Fibroblast of skin of abdomen (primary cell): ENCODE measurements at places on chromosomes 7 and 10.

DNA sequence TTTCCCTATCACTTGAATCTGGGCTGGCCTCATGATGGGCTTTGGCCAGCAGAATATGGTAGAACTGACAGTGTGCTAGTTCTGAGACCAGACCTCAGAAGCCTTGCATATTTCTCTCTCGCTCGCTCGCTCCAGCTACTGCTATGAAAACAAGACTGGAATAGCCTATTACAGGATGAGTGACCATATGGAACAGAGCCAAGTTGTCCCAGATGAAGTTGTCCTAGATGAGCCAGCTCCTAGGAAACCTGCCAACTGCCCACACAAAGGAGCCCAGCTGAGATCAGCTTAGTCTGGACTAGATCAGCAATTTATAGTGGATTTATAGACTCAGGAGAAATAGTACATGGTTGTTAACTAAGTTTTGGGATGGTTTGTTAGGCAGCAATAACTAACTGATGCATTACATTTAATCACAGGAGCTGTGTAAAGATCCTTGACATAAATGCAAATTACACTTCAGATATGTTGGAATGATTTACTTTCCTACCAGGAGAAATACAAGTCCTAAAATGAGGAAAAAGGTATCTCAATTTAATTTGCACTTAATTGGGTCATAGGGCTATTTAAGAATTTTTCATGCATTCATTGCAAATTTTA lies 6.8 kb upstream of the HECW1 start:
- no peak for DNase-seq

- DNase-seq = peak; percentile 16
Measured at GRCh38 chr10:108515821-108516220, 1351.3 kb upstream of the SORCS1 start.

GRCh38 chr7:112481833-112482670 lies 1.3 kb downstream of the LSMEM1 start:
- DNase-seq = peak; percentile 80

DNA sequence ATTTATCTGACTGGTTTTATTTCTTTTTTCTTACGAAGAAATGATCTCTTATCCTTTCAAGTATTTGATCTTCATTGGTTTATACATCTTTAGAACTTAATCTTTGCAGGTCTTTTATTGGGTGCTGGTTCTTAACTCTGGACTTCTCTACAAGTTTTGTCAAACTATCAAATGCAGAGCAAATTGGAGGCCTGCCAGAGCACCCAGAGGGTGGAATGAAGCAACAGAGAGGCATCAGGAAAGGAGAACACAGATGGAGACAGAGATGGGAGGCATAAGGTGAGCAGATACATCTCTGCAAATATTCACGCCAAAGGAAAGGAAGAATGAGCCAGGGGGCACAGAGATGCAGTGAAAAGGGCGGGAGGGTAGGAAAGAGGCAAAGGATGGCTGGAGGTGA lies 130.3 kb downstream of the PKD1L1 start:
- DNase-seq = no peak

DNA sequence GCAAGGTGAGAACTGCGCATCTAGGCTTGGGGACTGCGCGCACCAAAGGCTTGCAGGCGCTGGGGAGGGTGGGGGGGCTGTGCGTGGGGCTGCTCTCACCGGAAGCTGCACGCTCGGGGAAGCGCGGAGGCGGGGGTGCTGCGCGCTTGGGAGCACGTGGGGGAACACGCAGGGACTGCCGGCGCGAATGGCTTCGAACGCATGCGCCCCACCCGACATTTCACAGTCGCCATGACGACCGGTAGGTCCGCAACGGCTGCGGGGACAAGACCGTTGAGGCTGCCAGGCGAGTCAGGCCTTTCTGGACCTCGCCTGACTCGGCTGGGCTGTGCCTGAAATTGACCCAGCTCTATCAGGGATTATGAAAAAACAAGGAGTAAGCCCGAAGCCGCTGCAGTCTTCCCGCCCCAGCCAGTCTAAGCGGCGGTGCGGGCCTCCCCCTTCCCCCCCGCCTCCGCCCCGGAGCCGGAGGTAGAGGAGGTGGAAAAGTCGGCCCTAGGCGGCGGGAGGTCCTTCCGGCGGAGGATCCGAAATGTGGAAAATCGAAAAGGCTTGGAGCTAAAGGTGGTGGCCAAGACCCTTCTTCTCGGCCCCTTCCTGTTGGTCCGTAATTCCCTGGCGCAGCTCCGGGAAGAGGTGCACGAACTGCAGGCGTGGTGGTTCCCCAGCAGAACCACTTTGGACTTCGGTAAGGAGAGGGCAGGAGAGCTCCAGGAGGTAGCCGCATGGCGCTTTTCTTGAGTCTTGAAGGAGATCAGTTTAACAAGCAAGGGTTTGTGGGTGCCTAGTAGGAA lies 34.9 kb upstream of the STEAP1 start:
- DNase-seq = peak; percentile 20

GRCh38 chr10:130191380-130191779 lies 55.2 kb downstream of the GLRX3 start:
- DNase-seq = no peak

GRCh38 chr7:99833289-99833877 lies 5.6 kb downstream of the CYP3A43 start:
- no peak for DNase-seq

DNA sequence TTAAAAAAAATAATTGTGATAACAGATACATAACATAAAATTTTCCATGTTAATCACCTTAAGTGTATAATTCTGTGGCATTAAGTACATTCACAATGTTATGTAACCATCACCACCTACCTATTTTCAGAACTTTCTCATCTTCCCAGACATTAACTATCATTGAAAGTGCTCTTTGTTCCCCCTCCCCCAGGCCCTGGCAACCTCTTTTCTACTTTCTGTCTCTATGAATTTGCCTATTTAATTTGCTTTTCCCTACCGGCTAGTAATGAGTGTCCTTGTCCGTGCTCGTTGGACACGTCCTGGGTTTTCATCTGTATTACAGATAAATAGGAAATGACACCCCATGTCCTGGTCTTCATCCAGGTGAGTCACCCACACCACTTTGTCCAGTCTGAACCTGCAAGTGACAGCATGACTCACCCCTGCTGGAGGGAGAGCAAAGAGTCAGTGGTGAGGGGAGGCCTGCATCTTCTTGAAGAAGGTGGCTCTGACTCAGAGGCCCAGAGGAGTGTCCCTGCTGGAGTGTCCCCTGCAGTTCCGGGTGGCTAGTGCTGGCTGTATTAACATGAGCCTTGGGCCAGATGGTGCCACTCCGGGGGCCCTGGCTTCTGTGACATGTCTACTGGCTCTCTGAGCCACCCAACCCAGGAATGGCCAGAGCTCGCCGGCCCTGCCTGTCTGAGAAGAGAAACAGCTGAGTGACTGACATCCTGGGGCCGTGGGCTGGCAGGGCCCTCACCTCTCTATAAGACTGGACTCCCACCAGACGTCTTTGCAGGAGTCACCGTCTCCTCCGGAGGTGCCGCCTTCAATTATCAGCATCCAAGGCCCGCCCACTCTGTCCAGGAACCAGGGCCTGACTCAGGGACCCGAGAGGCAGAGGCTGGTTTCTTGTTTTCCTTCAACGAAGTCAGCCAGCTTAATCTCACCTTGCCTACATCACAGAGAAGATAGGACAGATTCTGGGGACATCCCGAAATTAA lies 503.2 kb upstream of the MKI67 start:
- peak; percentile 47 for DNase-seq

DNA sequence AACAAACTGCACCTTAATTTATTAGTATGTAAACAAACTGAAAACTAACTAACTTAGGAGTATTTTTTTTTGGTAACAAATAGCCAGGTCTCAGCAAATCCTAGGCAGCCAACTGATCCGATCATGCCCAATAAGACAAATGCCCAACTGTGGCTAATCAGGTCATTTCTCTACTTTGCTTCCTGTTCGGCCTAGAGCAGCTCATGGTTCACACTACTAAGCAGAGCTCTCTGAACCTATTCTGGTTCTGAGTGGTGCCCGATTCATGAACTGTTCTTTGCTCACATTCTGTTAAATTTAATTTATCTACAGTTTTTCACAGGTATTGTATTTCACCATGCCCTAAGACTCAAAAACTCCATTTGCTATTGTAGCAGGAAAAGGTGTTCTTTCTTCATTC lies 55.1 kb downstream of the CCDC3 start:
- DNase-seq = no peak

GRCh38 chr10:60955957-60956425 lies 12.0 kb upstream of the RHOBTB1 start:
- peak; percentile 70 for DNase-seq

GRCh38 chr7:128947854-128948253 lies 10.1 kb downstream of the IRF5 start:
- DNase-seq = no peak

DNA sequence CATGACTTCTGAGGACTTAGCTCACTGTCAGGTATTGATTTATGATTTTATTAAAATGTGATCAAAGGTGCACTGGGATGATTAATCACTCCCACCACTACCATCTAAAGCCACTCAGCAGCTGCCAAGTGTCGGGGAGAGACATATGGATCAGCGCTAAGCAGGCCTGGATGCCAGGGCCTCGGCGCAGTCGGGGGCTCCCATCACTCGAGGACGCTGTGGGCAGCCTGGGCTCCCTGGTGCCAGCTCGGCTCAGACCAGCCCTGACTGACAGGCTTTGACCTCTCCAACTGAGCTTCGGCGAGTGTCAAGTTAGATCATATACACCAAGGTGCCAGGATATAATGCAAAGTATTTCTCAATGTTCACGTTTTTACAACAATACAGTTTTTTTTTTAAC lies 267.7 kb downstream of the ACTR3B start:
- DNase-seq = no peak

- DNase-seq = peak; percentile 66
Measured at GRCh38 chr7:88664630-88665233, 94.8 kb upstream of the ZNF804B start.

- DNase-seq = peak; percentile 87
Measured at GRCh38 chr7:40219917-40220316, 85.1 kb downstream of the SUGCT start.

DNA sequence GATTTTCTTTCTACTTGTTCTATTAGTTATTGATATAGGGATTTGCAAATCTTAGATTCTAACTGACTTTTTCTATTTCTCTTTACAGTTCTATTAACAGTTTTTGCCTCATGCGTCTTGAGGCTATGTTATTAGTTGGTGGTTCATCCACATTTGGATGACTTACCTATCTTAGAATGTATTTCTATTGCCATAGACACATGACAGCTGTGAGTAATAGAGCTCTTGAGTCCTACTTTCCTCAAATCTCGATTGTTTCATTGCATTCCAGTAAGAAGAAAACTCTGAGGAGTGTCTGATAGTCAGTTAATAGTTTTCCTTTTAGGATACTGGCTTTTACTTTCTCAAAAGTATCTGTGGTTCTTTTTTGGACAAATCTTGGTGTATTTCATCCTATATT lies 241.4 kb upstream of the ZNF32 start:
- DNase-seq = peak; percentile 90

DNA sequence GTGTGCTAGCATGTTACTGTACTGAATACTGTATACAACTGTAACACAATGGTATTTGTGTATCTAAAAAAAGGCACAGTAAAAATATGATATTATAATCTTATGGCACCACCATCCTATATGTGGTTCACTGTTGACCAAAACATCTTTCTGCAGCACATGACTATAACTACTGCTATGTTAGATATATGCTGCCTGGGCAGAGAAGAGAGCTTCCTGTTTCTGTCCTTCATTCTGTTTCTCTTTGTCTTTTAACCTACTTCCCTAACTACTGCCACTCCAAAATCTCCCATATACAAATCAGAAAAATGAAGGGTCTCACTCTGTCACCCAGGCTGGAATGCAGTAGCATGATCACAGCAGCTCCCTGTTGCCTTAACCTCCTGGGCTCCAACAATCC lies 8.8 kb upstream of the FGL2 start:
- DNase-seq = no peak

- DNase-seq = no peak
Measured at GRCh38 chr10:132946806-132947546, 4.6 kb upstream of the CFAP46 start.

DNA sequence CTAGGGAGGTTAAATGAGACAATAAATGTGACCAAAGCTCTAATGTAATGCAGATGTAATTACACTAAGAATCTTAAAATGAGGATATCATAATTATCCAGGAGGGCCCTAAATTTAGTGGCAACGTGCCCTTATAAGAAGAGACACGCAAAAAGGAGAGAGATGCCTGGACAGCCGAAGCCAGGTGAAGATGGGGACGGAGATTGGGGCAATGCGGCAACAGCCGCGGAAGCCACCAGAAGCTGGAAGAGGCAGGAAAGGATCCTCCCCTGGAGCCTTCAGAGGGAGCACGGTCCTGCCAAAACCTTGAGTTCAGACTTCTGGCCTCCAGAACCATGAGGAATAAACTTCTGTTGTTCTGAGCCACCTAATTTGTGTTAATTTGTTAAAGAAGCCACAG lies 25.3 kb upstream of the C10orf71 start:
- no peak for DNase-seq

GRCh38 chr7:16417906-16418305 lies 3.4 kb downstream of the CRPPA start:
- no peak for DNase-seq

DNA sequence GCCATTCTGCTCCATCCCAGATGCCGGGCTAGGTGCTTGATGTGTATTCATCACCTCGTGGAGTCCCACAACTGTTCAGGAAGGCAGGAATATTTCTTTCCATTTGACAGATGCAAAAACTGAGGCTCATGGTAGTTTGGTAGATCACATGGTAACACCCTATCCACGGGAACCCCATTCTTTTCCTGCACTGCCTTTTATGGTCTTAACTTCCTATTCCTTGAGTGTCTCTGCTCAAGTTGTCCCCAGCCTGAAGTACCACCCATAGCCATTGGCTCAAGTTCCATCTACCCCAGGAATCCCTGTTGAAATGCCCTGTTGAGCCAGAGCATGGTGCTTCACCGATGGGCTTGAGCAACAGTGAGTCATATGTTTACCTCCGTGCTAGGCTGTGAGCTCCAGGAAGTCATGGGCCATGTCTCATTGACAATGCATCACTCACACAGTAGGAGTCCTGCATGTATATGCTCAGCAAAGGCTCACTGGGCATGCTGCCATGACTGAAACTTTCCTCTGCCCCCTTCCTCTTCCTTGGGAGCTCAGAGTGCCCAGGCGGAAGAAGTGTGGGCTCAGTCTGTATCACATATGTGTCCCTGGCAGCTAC lies 71.7 kb upstream of the ADAM12 start:
- peak; percentile 88 for DNase-seq

DNA sequence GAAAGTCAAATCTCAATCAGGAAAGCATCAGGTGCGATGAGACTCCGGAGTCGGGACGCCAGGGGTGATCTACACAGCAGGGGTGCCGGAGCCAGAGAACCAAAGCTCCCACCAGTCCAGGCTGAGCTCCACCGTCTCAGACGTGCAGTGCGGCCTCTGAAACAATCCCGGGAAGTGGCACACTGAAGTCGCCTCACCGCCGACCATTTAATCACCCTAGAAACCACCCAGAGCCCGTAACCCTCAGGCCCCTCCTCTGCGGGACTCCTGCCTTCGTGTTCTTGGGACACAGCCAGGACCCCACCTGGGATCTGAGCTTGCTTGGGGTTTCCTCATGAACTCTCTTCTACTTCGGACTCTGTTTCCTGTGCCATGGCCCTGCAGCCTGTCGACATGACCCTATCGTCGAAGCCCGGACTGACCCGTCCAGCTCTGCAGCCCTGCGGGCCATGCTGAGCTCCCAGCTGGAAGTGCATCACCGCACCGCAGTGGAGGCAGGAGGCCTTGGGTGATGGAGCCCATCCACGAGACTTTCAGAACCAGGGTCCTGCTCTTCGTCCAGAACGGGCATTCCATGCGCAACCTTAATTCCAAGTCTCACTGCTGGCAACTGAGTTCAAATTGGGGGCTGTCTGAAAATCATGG lies 266.4 kb downstream of the PTPRN2 start:
- no peak for DNase-seq
